Psoas muscle (tissue), 8 donors: ENCODE measurements at places on chromosomes 11 and 22. TPM values are rescaled to one million over a fixed set of nuclear protein-coding genes. Genes with fewer than 3 reads are reported as not detected.
A peak's percentile ranks its signal among the peaks of the same experiment; 100 is the strongest.

The BSX gene
- total RNA-seq: not detected

The SLC37A4 gene
- total RNA-seq: 17.0 TPM

The ANKK1 gene
- total RNA-seq: 0.29 TPM

GRCh38 chr11:110366291-110366690 is 63.5 kb upstream of the FDX1 start:
- no peak for DNase-seq

- no peak for DNase-seq
Measured at GRCh38 chr11:91947215-91947820, 277.3 kb upstream of the FAT3 start.

DNA sequence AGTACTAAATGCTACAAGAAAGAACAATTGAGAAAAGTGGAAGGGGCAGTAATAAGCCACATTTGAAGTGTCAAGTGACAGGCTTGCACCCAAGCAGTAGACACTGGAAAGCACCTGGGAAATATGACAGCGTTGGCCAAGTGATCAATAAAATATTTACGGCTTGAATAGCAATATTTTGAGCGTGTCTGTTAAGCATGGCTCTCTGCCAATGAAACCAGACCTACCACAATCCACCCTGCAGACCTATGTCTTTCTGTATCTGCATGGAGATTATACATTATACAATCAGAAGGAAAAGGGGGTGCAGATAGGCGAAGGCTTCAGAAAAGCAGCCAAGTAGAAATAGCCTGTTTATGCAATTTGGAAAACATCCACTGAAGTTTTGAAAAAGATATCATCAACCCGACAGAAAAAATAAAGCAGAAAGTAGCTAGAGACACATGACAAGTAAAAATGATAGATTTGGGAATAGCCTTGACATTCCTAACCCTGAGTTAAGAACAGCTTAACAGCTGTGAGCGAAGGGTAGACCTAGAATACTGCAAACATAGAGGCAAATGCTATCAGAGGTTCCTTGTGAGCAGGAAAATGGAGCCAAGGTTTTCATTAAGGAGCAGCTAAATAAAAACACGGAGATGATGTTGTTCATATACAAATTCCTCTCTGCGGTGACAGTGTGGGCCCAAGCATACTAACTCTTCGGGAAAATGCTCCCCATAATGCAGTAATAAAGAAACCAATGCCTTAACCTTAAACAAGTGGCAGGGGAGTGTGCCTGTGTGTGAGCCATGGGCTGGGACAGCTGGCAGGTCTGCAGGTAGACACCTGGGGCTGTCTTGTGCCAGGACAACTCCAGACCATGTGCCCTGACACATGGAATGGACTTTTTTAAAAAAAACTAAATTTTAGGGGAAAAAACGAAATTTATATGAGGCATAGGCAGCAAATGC is 71.3 kb downstream of the ETS1 start:
- no peak for DNase-seq

DNA sequence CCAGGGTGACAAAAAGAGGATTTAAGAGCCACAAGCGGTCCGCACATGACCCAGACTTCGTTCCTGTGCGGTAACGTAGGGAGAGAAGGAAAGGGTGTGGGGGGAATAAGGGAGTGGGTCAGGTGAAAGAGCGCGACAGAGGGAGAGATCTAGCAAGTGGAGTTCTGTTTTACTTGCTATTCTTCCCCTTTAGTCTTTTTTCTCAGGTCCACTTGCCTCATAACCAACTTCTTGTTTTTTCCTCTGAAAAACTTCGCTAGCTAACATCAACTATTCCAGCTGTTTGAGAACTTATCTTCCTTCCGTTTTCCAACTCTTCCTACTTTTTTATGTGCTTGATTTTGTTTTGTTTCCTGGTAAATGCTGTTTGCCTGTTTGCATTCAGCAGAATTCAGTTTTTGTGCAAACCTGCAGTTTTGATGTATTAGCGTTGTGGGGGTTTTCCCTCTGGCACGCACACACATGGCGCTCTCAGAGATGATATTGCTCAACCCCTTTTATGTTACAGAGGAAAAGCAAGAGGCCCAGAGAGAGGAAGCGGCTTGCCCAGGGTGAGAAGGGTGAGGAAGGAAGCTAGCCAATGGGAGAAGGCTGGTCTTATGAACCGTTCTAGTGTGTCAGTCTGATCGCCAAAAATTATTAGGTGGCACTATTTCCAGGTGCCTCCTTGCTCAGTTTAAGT is 592 bp upstream of the CTSC start:
- DNase-seq: peak; percentile 61

DNA sequence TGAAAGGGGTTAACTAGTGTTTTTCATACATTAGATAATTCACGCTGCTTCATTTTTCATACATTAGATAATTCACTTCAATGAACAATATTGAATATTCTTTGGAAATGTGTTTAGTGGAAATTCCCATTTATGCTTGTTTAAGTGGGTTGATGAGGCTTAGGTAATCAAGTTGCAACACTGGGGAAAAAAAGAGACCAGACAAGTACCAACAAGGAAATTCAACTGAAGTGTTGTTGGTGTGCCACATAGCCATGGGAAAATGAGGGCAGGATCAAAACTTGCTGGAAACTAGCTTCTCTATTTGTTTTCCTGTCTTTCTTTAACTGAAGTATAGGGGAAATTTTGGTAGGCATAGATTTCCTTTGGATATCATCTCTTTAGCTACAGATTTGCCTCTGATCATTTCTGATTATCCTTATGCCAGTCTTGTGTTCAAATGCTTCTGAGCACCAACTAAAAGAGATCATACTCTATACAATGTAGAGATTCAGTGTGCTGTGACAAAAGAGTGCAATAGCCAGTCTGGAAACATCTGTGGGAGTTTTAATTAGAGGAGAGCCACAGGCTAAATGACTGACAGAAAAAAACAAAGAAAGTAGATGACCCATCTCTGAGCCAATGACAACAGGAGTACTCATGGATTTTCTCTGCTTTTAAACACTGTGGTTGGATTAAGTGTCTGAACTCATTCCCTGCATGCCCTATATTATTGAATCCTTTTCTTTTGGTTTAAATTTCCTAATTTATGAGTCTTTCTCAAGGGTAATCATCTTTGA is 67.6 kb upstream of the CTSC start:
- no peak for DNase-seq

GRCh38 chr11:9802291-9802861 is 138.5 kb downstream of the SWAP70 start:
- DNase-seq: no peak

GRCh38 chr11:45237711-45238315 is 48.3 kb downstream of the SYT13 start:
- DNase-seq: no peak

DNA sequence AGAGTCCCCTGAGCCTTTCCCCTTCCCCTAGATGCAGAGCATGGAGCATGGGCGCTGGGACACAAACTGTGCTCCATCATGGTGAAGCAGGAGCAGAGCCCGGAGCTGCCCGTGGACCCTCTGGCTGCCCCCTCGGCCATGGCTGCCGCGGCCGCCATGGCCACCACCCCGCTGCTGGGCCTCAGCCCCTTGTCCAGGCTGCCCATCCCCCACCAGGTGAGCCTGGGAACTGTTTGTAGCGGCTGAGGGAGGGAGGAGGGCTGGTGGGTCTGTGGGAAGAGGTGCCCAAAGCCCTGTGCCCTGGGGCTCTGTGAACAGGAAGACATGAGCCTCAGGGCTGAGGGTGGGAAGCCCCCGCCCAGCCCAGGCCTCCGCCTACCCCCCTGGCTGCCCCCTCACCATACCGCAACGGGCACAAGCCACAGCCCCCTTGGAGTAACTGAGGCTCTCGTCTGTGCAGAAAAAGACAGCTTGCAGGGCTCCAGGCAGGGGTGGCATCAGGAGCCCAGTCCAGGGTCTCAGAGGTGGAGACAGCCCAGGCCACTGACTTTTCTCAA is 30.4 kb downstream of the CREB3L1 start:
- DNase-seq: no peak

- DNase-seq: peak; percentile 55
Measured at GRCh38 chr22:25110846-25111578, 88.6 kb upstream of the CRYBB3 start.

- peak; percentile 45 for DNase-seq
Measured at GRCh38 chr22:44369293-44369661, 56.5 kb upstream of the SHISAL1 start.
